ENCODE measurements at places on chromosomes 12 and 14. TPM values are rescaled to one million over a fixed set of nuclear protein-coding genes. Genes with fewer than 3 reads are reported as not detected.

DNA sequence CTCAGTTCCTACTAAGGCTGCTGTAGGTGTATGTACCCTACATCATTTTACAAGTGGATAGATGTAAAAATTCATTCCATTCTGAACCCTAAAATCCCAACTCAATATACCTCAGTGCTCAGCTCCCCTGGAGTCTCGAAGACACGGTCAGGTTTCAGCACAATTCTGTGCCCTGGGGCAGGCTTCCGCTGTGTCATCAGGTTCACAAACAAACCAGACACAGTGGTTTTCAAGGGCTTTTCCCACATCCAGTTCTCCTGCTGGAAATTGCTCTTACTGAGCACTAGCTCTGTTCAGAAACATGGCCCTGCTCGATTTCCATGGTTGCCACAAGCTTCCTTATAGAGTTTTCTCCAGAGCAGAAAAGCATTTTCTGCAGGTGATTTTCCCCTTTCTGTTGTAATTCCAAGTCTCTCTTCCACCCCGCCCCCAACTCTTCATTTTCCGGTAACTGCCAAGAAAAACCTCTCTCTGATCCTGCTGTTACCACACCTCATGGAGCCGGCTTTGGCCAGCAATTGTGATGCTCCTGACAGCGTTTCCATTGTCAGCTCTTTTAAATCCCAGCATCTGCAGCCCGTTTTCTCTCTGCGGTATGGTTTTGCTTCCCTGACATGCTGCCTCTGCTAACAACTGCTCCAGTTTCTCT, 483.0 kb upstream of the CCDC196 start:
- no peak overlapping the region for H3K27ac ChIP-seq
- no peak overlapping the region for H3K4me3 ChIP-seq
- no peaks in the 10 kb centered on the region for H3K27me3 ChIP-seq
- no peaks in the 10 kb centered on the region for H3K4me1 ChIP-seq
- peaks cover 6% of the 10 kb centered on the region for H3K36me3 ChIP-seq
- DNase-seq = peak; percentile 1

DNA sequence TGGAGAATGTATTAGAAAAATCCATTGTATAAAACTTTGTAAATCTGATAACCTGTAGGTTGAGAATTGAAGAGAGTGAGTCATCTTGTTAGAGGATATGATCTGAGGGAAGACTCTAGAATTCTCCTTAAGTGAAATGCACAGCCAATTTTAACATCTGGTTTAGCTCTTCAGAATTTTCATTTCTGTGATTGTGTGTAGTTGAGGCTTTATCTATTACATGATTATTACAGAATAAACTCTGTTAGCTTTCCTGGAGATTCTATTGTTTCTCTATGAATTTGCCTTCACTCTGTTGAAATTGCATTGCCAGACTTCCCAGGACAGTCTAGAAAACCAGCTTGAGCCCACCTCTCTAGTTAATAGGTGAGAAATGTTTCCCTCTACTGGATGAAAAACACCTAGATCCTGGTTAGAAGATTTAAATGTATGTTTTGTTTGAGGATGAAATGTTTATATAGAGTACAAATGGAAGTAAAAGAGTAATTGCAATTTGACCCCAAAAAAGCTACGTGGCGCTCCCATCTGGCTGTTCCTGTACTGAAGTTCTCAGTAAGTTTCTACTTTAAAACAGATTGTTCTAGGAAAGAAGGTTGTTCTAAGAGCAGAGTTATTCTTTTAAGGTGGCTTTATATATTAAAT, 2.9 kb downstream of the NUDT4 start:
- H3K4me1 ChIP-seq = peaks cover 62% of the 10 kb centered on the region
- H3K4me3 ChIP-seq = peak overlapping the region; percentile 99

GRCh38 chr14:63192085-63192484, 12.2 kb upstream of the RHOJ start:
- H3K4me3 ChIP-seq = no peak overlapping the region
- no peaks in the 10 kb centered on the region for H3K4me1 ChIP-seq
- no peak for DNase-seq
- H3K36me3 ChIP-seq = no peaks in the 10 kb centered on the region
- no peaks in the 10 kb centered on the region for H3K27me3 ChIP-seq

The USP44 gene
- total RNA-seq = 248 TPM

DNA sequence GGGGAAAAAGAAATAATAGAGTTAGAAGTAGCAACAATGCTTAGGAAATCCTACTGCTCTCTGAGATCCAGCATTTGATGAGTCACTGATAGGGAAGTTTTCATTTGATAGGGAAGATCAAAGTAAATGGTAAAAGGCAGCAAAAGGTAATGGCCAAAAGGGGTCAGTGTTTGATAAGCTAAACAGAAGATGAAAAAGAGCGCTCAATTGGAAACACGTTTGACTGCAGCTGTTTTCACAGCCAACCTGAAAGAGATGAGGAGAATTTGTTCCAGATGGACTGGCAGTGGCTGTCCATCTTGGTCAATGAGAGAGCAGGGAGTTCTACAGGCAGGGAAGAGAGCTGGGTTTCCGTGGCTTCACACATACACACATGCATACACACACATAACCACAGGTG, 264.2 kb downstream of the TMEM132C start:
- H3K27me3 ChIP-seq = no peaks in the 10 kb centered on the region
- H3K4me3 ChIP-seq = no peak overlapping the region
- no peaks in the 10 kb centered on the region for H3K4me1 ChIP-seq

GRCh38 chr12:88600272-88600671, 20.0 kb upstream of the KITLG start:
- no peaks in the 10 kb centered on the region for H3K27me3 ChIP-seq
- H3K36me3 ChIP-seq = no peaks in the 10 kb centered on the region
- no peaks in the 10 kb centered on the region for H3K4me1 ChIP-seq
- H3K27ac ChIP-seq = no peak overlapping the region

DNA sequence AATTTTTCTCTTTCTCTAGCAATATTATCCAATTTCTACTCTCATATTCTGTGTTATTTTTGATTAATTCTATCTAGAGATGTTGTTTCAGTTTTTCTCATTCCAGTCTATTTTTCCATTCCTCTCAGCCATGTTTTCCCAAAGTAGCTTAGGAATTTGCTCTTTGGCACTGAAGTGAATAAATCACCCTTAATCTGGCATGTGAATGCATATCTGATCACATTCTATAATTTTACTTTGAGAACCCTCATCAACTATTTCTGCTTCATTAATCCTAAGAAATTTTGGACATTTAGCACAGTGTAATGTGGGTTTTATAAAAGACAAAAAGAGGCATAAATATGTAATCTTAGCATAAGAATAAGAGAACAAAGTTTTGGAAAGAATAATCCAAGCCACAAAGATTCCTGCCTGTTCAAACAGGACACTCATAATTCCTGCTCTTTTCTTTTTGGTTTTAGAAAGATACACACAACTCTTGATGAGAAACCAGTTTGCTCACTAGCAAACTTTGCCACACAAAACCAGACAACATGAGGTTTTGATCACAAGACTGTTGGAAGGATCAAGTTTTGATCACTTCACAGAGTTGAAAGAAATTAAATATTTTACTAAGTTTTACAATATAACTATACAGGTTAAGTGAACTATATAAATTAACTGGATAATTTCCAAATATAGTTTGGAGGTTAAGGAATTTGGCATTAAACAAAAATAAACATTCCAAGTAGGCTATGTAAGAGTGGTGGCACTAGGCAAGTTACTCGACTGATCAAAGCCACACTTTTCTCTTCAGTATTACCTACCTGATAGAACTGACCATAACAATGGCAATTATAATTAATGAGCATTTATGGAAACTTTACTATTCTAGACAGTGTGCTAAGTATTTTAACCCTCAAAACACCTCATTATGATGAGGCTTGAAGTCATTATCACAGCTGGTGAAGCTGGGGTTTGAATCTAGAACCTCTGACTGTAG, 226.6 kb upstream of the TMTC1 start:
- H3K4me1 ChIP-seq = no peaks in the 10 kb centered on the region
- H3K36me3 ChIP-seq = no peaks in the 10 kb centered on the region
- DNase-seq = no peak

The ASIC1 gene
- total RNA-seq = 1.6 TPM

The KLRC1 gene
- not detected for total RNA-seq
